Kidney epithelial cell (primary cell): ENCODE measurements at places on chromosomes 3 and 15. TPM values are rescaled to one million over a fixed set of nuclear protein-coding genes. Genes with fewer than 3 reads are reported as not detected.

GRCh38 chr3:193134856-193135255 lies 106.2 kb upstream of the PLAAT1 start:
- peak; percentile 45 for DNase-seq

GRCh38 chr3:38131621-38132369 lies 5.1 kb downstream of the ACAA1 start:
- no peak for DNase-seq

GRCh38 chr3:152193673-152194267 lies 75.0 kb upstream of the MBNL1 start:
- no peak for DNase-seq

GRCh38 chr3:143835312-143835711 lies 13.0 kb downstream of the SLC9A9 start:
- DNase-seq = no peak

DNA sequence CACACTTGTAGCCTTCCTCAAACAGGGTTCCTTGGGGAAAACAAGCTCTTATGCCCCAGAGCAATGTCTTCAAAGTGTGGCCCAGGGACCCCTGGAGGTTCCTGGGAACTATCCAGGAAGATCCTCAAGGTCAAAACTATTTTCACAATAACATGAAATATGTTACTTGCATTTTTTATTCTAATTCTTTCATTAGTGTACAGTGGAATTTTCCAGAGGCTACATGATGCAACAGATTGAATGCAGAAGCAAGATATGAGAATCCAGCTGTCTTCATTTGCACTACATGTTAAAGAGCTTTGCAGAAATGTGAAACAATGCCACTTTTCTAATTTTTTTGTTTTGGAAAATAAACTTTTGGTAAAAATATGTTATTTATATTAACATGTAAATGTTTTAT lies 190.9 kb downstream of the SLC9A9 start:
- no peak for DNase-seq

- DNase-seq = no peak
Measured at GRCh38 chr3:135622215-135622614, 343.3 kb upstream of the PPP2R3A start.

DNA sequence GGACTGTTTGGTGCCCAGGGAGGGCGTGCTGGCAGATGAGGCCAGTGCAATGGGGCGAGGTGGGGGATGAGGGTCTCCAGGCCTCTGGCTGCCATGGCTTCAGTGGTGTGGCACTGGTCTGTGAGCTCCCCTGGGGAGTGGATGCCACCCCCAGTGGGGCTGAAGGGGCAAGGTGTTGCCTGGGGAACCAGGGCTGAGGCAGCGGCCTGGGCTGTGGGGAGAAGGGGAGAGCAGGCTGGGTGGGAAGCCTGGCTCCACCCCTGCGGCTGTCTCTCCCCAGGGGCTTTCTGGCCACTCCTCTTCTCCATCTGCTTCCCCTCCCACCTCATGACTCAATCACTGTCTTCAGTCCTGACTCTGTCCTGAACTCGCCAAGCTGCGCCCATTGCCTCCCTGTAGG lies 88.4 kb upstream of the TLE3 start:
- DNase-seq = no peak

GRCh38 chr3:61650276-61650675 lies 88.9 kb downstream of the PTPRG start:
- DNase-seq = no peak

- DNase-seq = no peak
Measured at GRCh38 chr15:24858737-24859601, 95.8 kb upstream of the SNRPN start.

- no peak for DNase-seq
Measured at GRCh38 chr3:60192297-60193114, 1058.7 kb downstream of the FHIT start.

- no peak for DNase-seq
Measured at GRCh38 chr3:144553301-144553700, 581.7 kb downstream of the DIPK2A start.

GRCh38 chr3:38649500-38650247 lies at the start of gene SCN5A:
SCN5A (minus strand) TSS chr3:38649687; CDS start chr3:38633307, 16,380 bp downstream.
- DNase-seq = no peak

- no peak for DNase-seq
Measured at GRCh38 chr3:79258479-79258878, 509.3 kb downstream of the ROBO1 start.

DNA sequence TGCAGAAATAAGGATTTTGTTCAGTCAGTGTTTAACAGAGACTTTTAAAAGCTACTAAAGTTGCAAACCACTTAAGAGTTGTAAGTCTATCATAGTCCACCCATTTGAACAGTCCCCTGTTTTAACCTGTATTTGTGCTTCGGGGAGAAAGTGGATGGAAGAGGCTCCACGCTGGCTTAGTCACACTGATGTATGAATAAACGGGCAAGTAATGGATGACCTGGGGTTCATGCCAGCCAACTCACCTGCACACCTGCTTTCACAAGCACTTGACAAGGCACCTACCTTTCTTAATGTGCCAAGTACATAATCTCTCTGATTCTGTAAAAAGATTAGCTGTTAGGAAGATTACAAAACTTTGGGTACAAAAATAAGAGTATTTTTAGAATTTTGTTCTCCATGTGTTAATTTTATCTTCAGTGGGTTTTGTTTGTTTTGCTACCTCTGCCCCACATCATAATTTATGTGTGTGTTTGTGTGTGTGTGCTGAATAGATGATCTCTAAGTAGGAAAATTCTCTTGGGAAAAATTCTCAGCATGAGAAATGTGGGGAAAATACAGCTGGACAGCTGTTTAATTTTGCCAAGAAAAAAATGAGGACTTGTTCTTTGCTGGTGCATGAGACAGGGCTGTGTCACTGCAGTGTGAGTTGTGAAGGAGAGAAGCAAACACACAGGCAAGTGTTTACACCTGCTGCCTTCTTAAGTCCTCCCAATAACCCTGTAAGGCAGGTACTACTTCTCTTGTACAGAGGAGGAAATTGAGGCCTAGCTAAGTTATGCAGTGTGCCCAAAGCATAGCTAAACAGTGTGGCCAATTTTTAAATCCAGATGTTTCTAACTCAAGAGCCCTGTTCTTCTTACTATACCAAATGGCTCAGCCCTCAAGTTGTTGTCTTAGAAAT lies 181.2 kb upstream of the IL12A start:
- DNase-seq = no peak

GRCh38 chr3:4271834-4272233 lies 31.3 kb upstream of the SETMAR start:
- DNase-seq = no peak

- no peak for DNase-seq
Measured at GRCh38 chr15:64911311-64912186, at the start of gene ANKDD1A. ANKDD1A (plus strand) TSS chr15:64911902; CDS start chr15:64911931, 29 bp downstream.

- DNase-seq = no peak
Measured at GRCh38 chr3:148932972-148933371, 58.4 kb upstream of the GYG1 start.

The PP2D1 gene
- not detected in 2 replicates for total RNA-seq

The SPATA12 gene
- total RNA-seq = 0.38 and 0.48 TPM in 2 replicates

The SAMD7 gene
- not detected in 2 replicates for total RNA-seq

The EPHB3 gene
- 1.0 and 1.5 TPM in 2 replicates for total RNA-seq

The WWTR1 gene
- 42.1 and 50.4 TPM in 2 replicates for total RNA-seq

The MST1R gene
- 6.5 and 8.2 TPM in 2 replicates for total RNA-seq

The KNL1 gene
- total RNA-seq = 3.2 and 3.8 TPM in 2 replicates

The PIAS1 gene
- 8.6 and 13.4 TPM in 2 replicates for total RNA-seq

The SCN11A gene
- 0.04 and 0.27 TPM in 2 replicates for total RNA-seq

The SYNPR gene
- total RNA-seq = not detected in 2 replicates

The RETNLB gene
- not detected in 2 replicates for total RNA-seq

The MAP1A gene
- 2.0 and 2.5 TPM in 2 replicates for total RNA-seq

The SNURF gene
- total RNA-seq = 1.4 and 2.5 TPM in 2 replicates

The MOBP gene
- total RNA-seq = 0.08 and 0.75 TPM in 2 replicates

The CDHR4 gene
- not detected in 2 replicates for total RNA-seq

The CHRNA7 gene
- 2.7 and 4.8 TPM in 2 replicates for total RNA-seq

The KIF7 gene
- total RNA-seq = 5.4 and 7.4 TPM in 2 replicates

The IRAK2 gene
- total RNA-seq = 65.5 and 72.8 TPM in 2 replicates
